ENCODE measurements at places on chromosomes 16 and 17. TPM values are rescaled to one million over a fixed set of nuclear protein-coding genes. Genes with fewer than 3 reads are reported as not detected.

The CDK5R1 gene
- total RNA-seq, result 61.0 TPM

The PRKCA gene
- 42.4 TPM for total RNA-seq

The CCL17 gene
- not detected for total RNA-seq

The MRPS7 gene
- total RNA-seq, result 47.9 TPM

The TOX3 gene
- total RNA-seq, result 6.3 TPM

The TMEM132E gene
- total RNA-seq, result 6.2 TPM

The IL17C gene
- total RNA-seq, result not detected

The CHAD gene
- 0.55 TPM for total RNA-seq

The FOXJ1 gene
- total RNA-seq, result 41.0 TPM

The ABCC11 gene
- 0.22 TPM for total RNA-seq

The RAB37 gene
- total RNA-seq, result 6.9 TPM

The SLC16A6 gene
- total RNA-seq, result 36.5 TPM

The MYO1C gene
- total RNA-seq, result 23.3 TPM

The CLEC18B gene
- total RNA-seq, result 1.3 TPM

The CFAP119 gene
- 11.2 TPM for total RNA-seq

The SEPTIN12 gene
- not detected for total RNA-seq

The SLFN12 gene
- 18.5 TPM for total RNA-seq

The MYH8 gene
- total RNA-seq, result 0.28 TPM

All from spinal cord (tissue), 10 donors.